H7 (cell line): ENCODE measurements at places on chromosomes 12 and 14. TPM values are rescaled to one million over a fixed set of nuclear protein-coding genes. Genes with fewer than 3 reads are reported as not detected.

GRCh38 chr12:18967814-18968213, 161.7 kb upstream of the PLEKHA5 start:
- no peak for DNase-seq

GRCh38 chr12:6772726-6773589, 638 bp downstream of the LAG3 start:
- peak; percentile 75 for DNase-seq

GRCh38 chr14:35229792-35230089, 62.4 kb upstream of the PSMA6 start:
- no peak for DNase-seq

- DNase-seq, result no peak
Observed at GRCh38 chr12:92138144-92138543, 7.5 kb downstream of the BTG1 start.

GRCh38 chr12:49974231-49974675, 1.5 kb downstream of the AQP6 start:
- DNase-seq, result peak; percentile 81

DNA sequence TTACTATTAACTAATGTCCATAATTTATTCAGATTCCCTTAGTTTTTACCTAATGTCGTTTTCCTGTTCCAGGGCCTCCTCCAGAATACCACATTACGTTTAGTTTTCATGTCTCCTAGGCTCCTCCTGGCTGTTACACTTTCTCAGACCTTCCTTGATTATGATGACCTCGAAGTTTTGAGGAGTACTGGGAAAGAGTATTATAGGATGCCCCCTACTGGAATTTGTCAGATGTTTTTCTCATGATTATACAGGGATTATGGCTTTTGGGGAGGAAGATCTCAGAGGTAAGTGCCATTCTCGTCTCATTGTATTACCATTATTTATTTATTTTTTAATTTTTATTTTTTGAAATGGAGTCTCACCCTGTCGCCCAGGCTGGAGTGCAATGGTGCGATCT, 17.7 kb upstream of the C1S start:
- DNase-seq, result peak; percentile 64

DNA sequence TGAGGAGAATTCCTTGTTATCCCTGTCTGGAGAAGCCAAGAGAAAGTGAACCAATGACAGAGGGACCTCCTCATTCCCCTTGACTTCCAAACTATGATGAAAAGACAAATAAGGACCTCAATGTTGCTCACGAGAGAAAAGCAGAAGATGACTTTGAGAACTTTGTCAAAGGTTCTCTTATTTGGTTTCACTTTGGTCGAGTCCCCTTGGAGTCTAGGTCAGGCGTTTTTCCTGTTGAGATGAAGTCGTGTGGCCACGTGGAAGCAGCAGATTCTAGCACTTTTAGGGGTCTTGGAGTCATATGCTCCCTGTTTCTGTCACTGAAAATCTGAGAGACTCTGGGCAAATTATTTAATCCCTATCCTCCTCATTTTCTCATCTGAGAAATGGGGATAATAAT, 33.8 kb upstream of the COL2A1 start:
- DNase-seq, result no peak

Gene AHNAK2
- total RNA-seq, result 2.0 and 2.3 TPM in 2 replicates

- no peak for DNase-seq
Observed at GRCh38 chr14:46973295-46973694, 321.7 kb upstream of the RPL10L start.

Gene RASSF9
- 0.41 and 0.87 TPM in 2 replicates for total RNA-seq

DNA sequence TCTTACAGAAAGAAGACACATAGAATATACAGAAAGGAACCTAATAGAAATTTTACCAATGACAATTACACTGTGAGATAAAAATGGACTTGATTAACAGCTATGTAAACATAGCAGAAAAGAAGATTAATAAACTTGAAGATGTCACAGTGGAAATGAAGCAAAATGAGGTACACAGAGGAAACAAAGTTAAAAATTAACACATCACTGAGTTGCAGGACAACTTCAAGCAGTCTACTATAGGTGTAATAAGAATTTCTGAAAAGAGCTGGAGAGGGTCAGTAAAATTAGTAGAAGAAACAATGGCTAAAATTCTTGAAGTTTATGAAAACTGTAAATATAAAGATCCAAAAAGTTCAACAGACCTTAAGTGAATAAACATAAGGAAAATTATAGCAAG, 738.7 kb downstream of the C12orf50 start:
- DNase-seq, result no peak

GRCh38 chr14:105249182-105250007, 1.1 kb downstream of the BTBD6 start:
- peak; percentile 85 for DNase-seq

DNA sequence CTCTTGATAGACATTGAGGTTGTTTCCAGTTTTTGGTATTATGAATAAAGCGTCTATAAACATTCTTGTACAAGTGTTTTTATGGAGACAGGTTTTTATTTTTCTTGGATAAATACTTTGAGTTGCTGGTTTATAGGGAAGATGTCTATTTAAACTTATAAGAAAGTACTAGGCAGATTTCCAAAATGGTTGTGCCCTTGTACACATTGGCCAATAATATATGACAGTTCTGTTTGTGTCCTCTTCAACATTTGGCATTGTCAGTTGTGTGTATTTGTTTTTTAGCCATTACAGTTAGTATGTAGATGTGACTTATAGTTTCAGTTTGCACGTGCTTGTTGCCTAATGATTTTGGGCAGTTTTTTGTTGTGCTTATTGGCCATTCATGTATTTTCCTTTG, 42.1 kb downstream of the VRK1 start:
- no peak for DNase-seq

- no peak for DNase-seq
Observed at GRCh38 chr12:42918443-42918842, 328.9 kb upstream of the PRICKLE1 start.

GRCh38 chr14:105486974-105487448, 325 bp downstream of the CRIP1 start:
- DNase-seq, result peak; percentile 86

GRCh38 chr14:74913986-74914573, 9.0 kb downstream of the RPS6KL1 start:
- peak; percentile 85 for DNase-seq

GRCh38 chr12:121186826-121187225, 23.1 kb upstream of the P2RX4 start:
- DNase-seq, result no peak

DNA sequence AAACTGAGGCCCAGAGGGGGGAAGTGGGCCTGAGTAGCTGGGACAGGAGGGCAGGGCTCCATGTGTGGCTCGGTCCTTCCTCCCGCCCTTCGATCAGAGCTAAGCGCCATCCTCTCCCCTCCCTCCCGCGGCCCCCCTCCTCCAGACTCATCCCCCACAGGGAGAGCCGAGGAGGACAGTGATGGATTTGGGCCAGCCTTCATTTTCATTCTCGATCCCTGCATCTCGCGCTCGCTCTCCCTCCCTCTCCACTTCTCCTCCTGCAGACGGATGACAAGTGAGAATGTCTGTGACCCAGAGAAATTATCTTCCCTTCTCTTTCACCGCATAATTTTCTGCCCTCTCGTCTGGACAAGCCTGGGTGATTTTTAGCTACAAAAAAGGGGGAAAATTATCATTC, 183.3 kb downstream of the RBM19 start:
- no peak for DNase-seq

DNA sequence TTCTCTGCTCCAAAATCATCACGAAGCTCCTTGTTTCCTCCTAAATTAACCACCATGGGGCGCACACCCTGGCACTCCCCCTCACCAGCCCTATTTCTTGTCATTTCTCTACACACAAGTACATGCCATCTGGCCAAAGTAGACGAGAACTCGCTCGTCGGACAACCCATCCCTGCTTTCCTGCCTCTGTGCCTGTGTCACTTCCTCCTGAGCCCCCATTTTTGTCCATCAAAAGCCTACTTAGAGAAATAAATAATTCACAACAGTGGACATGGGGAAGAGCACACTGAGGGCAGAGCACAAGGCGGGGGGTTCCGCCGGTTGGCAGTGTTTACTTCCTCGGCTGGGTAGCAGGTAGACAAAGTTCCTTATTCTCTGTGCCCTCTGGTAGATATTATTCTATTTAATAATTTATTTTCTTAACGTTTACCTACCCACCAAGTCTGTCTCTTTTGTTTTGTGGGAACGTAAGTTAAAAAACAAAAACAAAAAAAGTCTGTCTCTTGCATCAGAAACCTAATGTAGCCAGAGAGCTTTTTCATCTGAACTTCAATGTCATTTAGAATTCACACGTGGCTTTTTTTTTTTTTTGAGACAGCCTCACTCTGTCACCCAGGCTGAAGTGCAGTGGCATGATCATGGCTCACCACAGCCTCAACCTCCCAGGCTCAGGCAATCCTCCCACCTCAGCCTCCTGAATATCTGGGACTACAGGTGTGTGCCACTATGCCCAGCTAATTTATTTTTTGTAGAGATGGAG, 6.0 kb downstream of the VPS37B start:
- peak; percentile 18 for DNase-seq

Gene CLEC4D
- 0.07 TPM in 1 of 2 replicates, not detected in the other for total RNA-seq

- DNase-seq, result no peak
Observed at GRCh38 chr14:72519543-72519942, 374.4 kb downstream of the DPF3 start.

Gene CKB
- 282 and 412 TPM in 2 replicates for total RNA-seq

GRCh38 chr14:69673104-69673503, 61.7 kb downstream of the SUSD6 start:
- no peak for DNase-seq

GRCh38 chr14:68199554-68200151, 380.1 kb downstream of the RAD51B start:
- DNase-seq, result peak; percentile 46

GRCh38 chr14:65756880-65757279, 344.4 kb downstream of the FUT8 start:
- DNase-seq, result no peak

DNA sequence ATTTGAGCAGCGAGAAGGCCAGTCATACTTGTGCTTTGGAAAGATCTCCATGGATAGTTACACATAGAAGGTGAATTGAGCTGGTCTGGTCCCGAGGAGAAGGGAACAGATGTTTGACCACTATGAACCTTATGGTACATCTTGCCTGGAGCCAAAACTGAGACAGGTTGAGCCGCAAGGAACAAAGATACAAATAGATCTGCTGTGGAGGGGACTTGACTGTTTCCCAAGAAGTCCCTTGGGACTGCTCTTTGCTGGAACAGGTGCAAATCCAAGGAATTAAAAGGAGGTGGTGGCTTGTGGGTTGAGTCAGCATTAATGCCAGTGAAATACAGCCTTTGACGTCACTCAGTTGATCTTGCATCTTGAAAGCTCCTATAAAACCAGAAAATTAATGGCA, 68.8 kb upstream of the PRIMA1 start:
- no peak for DNase-seq

DNA sequence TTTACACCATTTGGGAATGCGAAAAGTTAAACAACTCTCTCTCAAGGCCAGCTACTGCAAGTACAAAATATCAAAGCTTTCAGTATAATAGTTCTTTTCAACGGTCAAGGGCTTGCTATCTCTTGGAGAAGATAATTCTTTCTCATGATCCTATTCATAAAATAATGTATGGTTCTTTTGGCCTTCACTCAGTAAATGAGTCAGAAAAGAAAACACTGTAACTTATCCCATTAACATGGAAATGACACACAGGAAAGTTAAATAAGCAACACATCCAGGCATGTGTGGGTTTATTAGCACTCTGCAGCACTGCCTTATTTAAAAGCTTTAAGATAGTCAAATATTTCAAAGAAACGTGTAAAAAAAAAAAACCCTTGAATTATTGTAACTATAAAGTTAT, 36.9 kb downstream of the ZFC3H1 start:
- DNase-seq, result no peak
